A549 (cell line): ENCODE measurements at places on chromosomes 3 and 15.
A peak's percentile ranks its signal among the peaks of the same experiment; 100 is the strongest.

GRCh38 chr3:49104052-49104426 is 518 bp downstream of the QARS1 start:
- DNase-seq: no peak

DNA sequence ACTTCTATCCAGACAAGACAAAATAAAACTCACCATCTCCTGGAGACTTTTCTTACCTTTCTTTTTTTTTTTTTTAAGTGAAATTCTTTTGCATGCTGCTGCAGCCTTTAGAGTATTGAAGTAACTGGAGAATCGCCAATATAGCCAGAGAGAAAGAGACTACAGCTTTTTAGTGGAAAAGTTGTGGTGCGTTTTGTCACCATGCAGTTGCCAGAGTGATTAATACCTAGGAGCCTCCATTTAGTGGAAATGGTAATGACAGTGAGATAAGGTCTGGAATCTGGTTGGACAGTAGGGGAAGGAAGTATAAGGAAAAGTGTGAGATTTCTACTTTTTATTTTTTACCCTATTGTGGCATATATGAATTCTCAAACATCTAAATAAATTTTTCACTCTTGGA is 18.1 kb upstream of the PARP14 start:
- DNase-seq: no peak

- no peak for DNase-seq
Observed at GRCh38 chr3:61090389-61091169, 160.7 kb downstream of the FHIT start.

DNA sequence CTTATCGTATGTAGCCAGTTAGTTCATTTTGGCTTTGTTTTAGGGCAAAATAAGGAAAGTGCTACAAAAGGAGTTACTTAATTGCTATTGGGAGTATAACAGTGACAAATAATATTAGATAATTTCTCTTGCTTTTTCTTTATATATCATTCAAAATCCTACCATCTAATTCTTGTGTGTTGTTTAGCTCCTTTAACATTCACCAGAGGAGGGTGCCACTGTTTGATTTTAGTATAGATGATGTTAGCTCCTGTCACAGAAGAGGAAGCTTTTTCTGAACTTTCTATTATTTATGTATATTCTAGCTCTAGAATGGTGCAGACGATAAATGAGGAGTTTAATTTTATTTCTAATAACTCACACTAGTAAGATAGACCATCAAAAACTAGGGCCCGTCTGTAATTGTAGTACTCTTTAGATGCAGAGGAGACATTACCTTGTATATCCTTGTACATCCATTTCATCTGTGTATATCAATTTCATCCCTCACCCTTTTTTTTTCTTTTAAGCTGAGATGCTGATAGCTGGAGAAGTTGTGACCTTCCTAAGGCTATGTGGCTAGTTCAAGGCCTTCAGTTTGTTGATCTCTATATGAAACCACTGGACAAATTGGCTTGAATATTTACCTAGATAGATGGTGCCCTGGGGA is 3.0 kb downstream of the PPM1L start:
- no peak for DNase-seq

- DNase-seq: no peak
Observed at GRCh38 chr3:177590826-177591225, 393.5 kb upstream of the TBL1XR1 start.

DNA sequence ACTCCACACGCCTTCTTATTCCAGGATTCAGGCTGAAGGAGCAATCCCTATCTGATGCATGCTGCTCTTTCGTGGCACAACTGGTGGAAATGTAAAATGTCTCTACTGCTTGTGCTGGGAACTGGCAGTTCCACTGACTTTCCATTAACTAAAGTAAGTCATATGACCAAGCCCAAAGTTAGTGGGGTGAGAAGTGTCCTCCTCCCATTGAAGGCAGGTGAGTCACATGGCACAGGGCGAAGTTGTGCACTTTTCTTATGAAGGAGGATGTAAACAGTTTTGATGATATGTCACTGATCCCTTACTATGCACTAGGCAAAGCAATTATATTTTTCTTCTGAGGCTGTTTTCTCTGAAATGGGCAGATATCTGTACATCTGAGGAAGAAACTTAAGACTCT is 51.6 kb downstream of the SLC7A14 start:
- no peak for DNase-seq

GRCh38 chr3:153142961-153143360 is 19.1 kb upstream of the RAP2B start:
- DNase-seq: no peak

- no peak for DNase-seq
Observed at GRCh38 chr15:94298364-94298763, 67.0 kb downstream of the MCTP2 start.

DNA sequence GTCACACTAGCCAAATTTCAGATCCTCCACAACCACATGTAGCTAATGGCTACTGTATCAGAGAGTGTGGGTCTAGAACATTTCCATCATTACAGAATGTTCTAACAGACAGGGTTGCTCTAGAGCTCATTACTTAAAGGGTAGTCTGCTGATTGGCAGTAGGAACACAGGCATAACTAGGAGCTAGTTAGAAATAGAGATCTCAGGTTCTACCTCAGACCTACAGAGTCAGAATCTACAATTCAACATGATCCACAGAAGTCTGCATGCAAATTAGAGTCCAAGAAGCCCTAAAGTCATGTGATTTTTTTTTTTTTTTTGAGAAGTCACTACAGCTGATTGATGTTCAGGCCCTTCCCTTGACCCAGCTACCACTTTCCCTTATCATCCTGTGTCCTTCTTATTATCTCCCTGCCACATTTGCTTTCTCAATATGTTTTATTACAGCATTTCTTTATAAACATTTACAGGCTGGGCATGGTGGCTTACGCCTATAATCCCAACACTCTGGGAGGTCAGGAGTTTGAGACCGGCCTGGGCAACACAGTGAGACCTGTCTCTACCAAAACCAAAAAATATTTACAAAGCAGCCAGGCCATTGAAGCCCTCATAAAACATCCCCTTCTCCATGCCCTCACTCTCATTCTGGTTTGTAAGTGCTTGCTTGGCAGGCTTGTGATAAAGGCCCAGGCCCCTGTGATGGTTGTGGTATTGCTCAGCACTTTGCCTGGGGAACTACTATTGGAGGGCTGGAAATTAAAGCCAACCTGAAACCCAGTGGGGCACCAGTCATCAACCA is 3.8 kb upstream of the ABHD5 start:
- DNase-seq: no peak

DNA sequence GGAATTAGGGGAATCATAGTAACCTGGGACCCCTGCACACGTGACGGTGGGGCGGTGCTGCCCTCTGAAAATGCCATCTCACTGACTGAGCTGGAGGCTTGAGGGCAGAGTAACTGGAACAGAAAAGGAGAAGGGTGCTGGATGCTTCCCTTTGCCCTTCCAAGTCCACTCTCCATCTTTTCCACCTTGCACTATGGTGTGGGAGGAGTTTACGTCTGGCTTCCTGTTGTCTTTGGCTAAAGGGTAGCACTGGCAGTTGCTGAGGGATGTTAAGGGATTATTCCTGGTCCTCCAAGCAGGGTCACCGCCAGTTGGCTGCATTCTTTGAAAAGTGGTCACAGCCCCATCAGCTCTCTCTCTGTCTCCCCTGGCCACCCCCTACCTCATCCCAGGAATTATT is 129.4 kb upstream of the SNTN start:
- DNase-seq: no peak

- no peak for DNase-seq
Observed at GRCh38 chr15:79529157-79529785, 97.1 kb downstream of the MINAR1 start.

GRCh38 chr15:64856429-64857145 is 14.9 kb downstream of the PLEKHO2 start:
- no peak for DNase-seq

DNA sequence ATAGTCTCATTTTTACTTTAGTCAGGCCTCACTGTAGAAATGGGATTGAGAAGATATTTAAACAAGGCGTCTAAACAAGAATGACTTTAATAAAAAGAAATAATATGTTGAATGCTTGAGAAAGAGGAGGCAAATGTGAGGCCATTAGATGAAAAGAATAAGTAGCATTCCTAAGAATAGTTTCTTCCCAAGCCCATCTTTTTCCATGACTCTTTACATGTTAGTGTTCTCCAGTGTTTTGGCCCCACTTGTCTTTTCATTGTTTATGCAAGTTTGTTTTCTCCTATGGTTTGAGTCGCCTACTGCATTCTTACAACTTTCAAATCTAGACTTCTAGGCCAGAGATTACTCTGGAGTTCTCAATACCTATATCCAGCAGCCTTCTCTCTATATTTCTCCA is 39.0 kb downstream of the TSC22D2 start:
- DNase-seq: no peak

DNA sequence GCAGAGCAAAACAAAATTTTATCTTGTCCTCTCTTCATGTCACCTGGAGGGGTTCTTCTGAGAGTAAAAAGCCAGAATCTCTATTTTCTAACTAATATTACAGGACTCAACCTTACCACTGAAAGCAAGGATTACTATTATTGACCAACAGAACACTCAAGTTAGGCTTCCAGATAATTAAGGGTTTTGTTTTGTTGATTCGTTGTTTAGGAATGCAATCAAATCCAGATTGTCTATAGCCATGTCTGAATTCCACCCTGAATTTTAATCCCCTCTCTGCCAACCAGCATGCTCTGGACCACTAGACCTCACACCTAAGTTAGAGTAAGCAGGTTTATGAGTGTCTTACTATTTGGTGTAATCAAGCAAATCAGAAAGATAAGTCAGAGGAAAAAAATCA is 90.7 kb downstream of the PEAK1 start:
- no peak for DNase-seq

DNA sequence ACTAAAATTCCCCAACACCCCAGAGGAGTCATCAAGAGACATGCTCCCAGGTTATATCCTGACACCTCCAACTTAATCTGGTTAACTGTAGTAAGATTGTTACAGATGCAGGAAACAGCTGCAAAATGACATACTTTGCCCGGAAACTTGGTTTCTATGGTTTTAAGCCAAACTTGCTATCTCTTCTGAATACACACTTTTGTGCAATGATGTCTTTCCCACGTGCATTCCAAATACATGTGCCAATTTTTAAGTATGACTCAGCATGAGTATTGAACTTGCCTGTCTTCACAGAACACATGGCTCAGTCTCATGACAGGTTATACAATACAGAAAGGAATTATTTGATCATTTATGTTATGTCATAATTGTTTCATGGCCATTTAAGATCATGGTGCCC is 207.0 kb upstream of the DCBLD2 start:
- peak; percentile 32 for DNase-seq

DNA sequence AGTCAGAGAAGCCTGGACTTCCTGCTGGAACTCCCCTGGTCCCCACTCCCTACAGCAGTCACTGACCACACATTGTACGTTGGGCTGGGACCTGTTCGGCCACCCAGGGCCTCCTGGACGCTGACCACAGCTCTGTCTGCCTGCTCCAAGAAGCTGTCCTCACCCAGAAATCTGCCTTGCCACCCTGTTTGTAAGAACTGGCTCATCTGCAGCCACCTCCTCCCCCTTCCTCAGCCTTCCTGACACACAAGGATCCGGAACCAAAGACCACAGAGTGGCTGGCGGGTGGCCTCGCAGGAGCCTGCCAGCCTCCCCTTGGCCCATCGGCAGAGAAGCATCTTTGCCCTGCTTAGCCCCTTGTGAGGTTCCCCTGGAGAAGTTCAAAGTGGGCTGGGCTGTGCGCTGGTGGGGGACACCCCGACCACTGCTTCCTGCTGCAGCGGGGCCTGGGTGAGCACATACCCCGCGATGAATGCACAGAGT is 91.9 kb downstream of the PCSK6 start:
- DNase-seq: no peak

- DNase-seq: peak; percentile 76
Observed at GRCh38 chr3:129383292-129383860, 45.1 kb downstream of the EFCAB12 start.

- DNase-seq: no peak
Observed at GRCh38 chr15:101070502-101071273, 151.5 kb downstream of the LRRK1 start.

DNA sequence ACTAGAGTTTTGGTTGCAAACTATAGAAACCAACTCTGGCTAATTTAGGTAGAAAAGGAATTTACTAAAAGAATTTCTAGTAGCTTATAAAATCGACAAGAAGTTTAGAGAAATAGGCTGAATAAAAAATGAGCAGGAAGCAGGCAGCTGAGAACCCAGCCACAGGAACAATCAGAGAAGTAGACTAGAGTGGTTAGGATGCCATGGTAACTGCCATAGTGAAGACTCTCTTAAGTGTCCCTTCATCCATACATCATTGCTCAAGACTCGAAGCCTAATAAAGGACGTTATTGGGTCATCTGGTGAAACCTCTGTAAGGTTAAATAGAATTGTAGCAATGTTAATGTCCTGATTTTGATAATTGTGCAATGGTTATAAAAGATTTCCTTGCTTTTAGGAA is 13.8 kb downstream of the AVEN start:
- no peak for DNase-seq

DNA sequence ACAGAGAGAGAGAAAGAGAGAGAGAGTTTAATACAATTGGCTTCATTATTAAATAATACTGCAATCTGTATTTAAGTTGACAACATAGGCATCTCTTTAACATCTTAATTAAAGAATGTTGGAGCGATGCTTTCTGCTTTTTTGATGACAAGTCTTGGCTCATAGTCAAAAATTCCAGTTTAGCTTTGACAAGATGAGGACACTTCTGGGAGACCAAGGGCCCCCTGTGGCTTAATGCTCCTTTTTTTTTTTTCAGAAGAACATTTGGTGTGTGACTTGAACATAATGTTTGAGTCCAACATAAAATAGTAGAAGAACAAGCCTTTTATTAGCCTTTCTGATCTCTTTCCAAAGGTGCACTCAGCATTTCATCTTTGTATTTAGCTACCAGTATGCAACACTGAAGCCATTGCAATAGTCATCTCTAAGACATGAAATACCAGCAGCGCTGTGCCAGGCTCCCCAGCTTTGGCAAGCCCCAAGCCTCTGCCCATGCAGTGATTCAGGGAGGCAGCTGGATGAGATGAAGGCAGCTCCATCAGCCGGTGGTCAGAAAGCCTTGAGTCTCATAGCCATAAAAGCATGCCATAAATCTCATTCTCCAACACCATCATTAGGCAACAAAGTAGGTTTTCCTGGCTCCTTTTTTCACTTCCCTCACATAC is 349.4 kb upstream of the SEMA6D start:
- DNase-seq: no peak

GRCh38 chr3:128021768-128022372 is 30.4 kb upstream of the SEC61A1 start:
- DNase-seq: no peak

DNA sequence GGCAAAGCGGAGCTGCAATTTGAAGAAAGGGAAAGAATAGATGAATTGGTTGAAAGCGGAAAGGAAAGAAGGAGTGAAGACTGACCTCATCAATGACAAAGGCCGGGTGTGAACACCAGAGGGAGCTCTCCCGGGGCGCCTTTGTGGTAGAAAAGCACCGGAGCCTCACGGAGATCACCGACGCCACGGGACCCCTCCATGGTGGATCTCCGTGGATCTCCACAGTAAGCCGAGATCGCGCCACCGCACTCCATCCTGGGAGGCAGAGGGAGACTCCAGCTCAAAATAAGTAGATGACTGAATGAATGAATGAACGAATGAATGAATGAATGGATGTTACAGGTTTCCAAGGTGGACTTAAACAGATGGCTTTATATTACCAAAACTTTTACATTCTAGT is 25.0 kb downstream of the GPR160 start:
- no peak for DNase-seq
